ENCODE measurements at places on chromosomes 2 and 18. TPM values are rescaled to one million over a fixed set of nuclear protein-coding genes. Genes with fewer than 3 reads are reported as not detected.

- no peak for DNase-seq
- H3K4me1 ChIP-seq: no peaks in the 10 kb centered on the region
- no peak overlapping the region for H3K4me3 ChIP-seq
- no peak overlapping the region for H3K27ac ChIP-seq
- H3K36me3 ChIP-seq: no peaks in the 10 kb centered on the region
These were observed 132.6 kb upstream of the ZNF236 start for GRCh38 chr18:76689646-76690264.

GRCh38 chr2:172427990-172428831 is 825 bp downstream of the ITGA6 start:
- peaks cover 8% of the 10 kb centered on the region for H3K4me1 ChIP-seq
- peak overlapping the region; percentile 92 for H3K27ac ChIP-seq
- H3K36me3 ChIP-seq: no peaks in the 10 kb centered on the region
- H3K4me3 ChIP-seq: peak overlapping the region; percentile 85
- H3K27me3 ChIP-seq: no peaks in the 10 kb centered on the region

RAX gene
- total RNA-seq: not detected

DNA sequence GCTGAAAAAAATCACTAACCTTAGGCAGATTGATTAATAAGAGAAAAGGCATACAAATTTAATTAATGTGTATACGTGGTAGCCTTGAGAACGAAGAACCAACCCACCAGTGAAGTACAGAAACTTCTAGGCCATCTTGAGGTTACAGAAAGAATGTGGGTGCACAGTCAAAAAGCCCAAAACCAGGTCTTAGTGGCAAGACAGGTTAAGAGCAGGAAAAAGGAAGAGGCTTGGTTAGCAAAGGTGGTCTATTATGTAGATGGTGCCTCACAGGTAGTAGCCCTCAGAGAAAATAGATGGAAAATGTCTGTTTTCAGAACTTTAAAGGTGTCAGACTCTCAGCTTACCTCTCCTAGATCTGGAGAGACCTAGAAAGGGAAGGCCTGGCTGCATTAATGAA is 22.0 kb upstream of the SLC35G4 start:
- H3K4me1 ChIP-seq: no peaks in the 10 kb centered on the region
- no peak overlapping the region for H3K4me3 ChIP-seq
- no peaks in the 10 kb centered on the region for H3K27me3 ChIP-seq
- H3K36me3 ChIP-seq: no peaks in the 10 kb centered on the region
- DNase-seq: no peak

GRCh38 chr18:38619129-38619528 is 1053.5 kb upstream of the CELF4 start:
- H3K27ac ChIP-seq: no peak overlapping the region
- H3K4me1 ChIP-seq: no peaks in the 10 kb centered on the region
- no peak overlapping the region for H3K4me3 ChIP-seq
- DNase-seq: no peak
- no peaks in the 10 kb centered on the region for H3K27me3 ChIP-seq

DNA sequence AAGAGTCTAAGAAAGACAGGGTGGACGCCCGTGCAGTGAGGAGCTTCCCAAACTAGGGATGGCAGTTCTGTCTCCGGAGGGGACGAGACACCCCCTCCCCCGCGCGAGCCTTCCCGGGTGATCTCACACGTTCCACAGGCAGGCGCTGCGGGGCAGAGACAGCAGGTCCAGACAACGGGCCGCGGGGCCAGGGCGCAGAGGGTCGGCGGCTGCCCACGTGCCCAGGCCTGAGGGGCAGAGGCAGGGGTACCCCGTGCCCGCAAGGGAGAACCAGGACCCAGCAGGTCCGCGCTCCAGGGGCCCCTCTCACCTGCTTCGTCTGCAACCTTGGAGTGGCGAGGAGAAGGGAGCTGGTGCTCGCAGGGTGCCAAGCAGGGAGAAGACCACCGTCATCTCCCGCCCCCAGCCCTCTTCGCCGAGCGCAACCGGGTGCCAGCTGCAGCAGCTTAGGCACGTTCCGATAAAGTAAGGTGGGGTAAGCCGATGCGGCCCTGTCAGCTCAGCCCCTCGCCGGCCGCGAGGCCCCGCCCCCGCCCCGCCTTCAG is at the start of gene GPR155:
Gene GPR155, minus strand, starts transcription at position 467 of the 545 bp plus-strand sequence. CDS start 5,073 bp downstream, outside the sequence.
- DNase-seq: peak; percentile 84
- peak within 1 kb of the TSS; percentile 85 for H3K27ac ChIP-seq
- peak within 1 kb of the TSS; percentile 96 for H3K4me3 ChIP-seq
- H3K4me1 ChIP-seq: peaks cover 10% of the 10 kb centered on the region
- H3K27me3 ChIP-seq: no peaks in the 10 kb centered on the region

RBM43 gene
- total RNA-seq: 2.2 TPM

DNA sequence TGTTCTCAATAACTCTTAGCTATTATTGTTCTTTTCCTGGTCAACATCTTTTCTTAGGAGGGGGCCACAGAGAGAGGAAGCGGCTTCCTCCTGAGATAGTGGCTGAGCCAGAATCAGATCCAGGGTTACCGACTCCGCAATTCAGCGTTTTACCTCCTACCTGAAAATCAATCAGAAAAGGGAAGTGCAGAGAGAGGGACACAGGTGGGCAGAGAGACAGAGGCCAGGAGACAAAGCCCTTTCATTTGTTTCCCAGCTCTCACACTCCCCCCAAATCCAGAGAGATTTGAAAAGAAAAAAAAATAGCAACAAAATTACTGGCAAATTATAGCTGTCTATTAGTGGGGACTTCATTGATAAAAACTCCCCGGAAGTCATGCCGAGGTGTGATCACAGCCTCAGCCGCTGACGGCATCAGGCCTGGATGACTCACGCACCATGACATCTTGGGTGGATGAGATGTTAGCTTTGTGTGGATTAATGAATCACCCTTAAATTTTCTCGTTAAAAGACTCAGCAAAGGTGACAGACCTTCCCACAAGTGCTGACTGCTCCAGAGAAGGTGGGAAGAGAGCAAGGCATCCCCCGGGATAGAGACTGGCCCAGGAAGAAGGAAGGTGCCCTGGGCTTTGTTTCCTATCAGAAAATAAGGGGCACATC is 120.7 kb downstream of the LOXHD1 start:
- H3K4me3 ChIP-seq: no peak overlapping the region
- no peaks in the 10 kb centered on the region for H3K4me1 ChIP-seq
- H3K27me3 ChIP-seq: no peaks in the 10 kb centered on the region
- DNase-seq: no peak

GRCh38 chr2:8015848-8016600 is 665.8 kb upstream of the ID2 start:
- H3K27me3 ChIP-seq: no peaks in the 10 kb centered on the region
- H3K36me3 ChIP-seq: no peaks in the 10 kb centered on the region
- H3K27ac ChIP-seq: no peak overlapping the region
- no peak overlapping the region for H3K4me3 ChIP-seq

DNA sequence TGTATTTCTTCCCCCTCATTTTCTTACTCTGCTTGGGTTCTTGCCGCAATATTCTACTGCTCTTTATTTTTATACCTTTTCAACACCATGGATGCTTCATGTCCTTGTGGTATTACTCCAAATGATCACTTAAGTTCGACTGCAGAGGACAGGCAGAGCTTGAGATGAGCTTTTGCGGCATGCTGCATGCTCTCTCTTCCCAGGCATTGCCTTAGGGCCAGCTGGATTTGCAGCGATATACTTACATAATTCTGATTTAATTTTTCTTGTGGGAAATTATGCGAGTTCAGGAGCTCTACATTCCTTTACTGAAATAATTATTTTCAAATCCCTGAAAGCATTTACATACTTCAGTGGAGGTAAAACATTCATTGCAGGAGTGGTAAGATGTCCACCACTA is 288.1 kb downstream of the CCDC102B start:
- H3K36me3 ChIP-seq: no peaks in the 10 kb centered on the region
- no peaks in the 10 kb centered on the region for H3K4me1 ChIP-seq
- H3K27ac ChIP-seq: no peak overlapping the region

- no peak overlapping the region for H3K27ac ChIP-seq
- no peaks in the 10 kb centered on the region for H3K4me1 ChIP-seq
- no peak for DNase-seq
- H3K36me3 ChIP-seq: no peaks in the 10 kb centered on the region
These were observed 212.1 kb downstream of the LRRTM1 start for GRCh38 chr2:80092474-80092873.

- H3K36me3 ChIP-seq: no peaks in the 10 kb centered on the region
- no peak for DNase-seq
- no peak overlapping the region for H3K4me3 ChIP-seq
These were observed 48.0 kb downstream of the SCN2A start for GRCh38 chr2:165287094-165287778.

GRCh38 chr18:42632801-42633200 is 482.7 kb downstream of the RIT2 start:
- H3K4me3 ChIP-seq: no peak overlapping the region
- DNase-seq: no peak
- H3K36me3 ChIP-seq: no peaks in the 10 kb centered on the region
- H3K4me1 ChIP-seq: no peaks in the 10 kb centered on the region
- no peak overlapping the region for H3K27ac ChIP-seq

DNA sequence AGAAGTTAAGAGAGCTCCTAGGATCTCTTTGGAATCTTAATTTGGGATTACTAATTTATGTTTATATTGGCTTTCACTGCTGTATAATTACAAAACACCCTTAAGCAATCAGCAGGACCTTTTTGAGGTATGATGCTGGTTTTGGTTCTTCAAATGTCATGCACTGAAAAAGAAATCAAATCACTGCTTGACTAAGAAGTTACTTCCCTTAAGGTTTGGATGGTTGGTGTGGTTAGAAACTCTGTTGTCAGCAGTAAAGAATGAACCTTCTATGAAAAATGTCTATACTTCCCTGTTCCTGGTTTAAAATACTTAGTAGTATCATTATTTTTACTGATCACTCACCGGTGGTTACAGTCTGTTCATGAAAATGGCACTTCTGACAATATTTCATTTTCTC is 5.5 kb downstream of the COLEC12 start:
- H3K27ac ChIP-seq: no peak overlapping the region
- DNase-seq: no peak
- no peaks in the 10 kb centered on the region for H3K36me3 ChIP-seq
- peaks cover 17% of the 10 kb centered on the region for H3K27me3 ChIP-seq

PKDCC gene
- total RNA-seq: 66.0 TPM

MEP1B gene
- not detected for total RNA-seq

SLC5A7 gene
- total RNA-seq: not detected

MC2R gene
- not detected for total RNA-seq

GRCh38 chr2:62938126-62938525 is 112.5 kb upstream of the OTX1 start:
- no peak overlapping the region for H3K4me3 ChIP-seq
- H3K4me1 ChIP-seq: no peaks in the 10 kb centered on the region
- no peak overlapping the region for H3K27ac ChIP-seq
- H3K36me3 ChIP-seq: no peaks in the 10 kb centered on the region
- DNase-seq: no peak
- no peaks in the 10 kb centered on the region for H3K27me3 ChIP-seq

- no peaks in the 10 kb centered on the region for H3K27me3 ChIP-seq
- no peak for DNase-seq
- H3K4me3 ChIP-seq: no peak overlapping the region
- H3K36me3 ChIP-seq: no peaks in the 10 kb centered on the region
These were observed 84.8 kb downstream of the SEPTIN10 start for GRCh38 chr2:109528811-109529501.

SIGLEC15 gene
- not detected for total RNA-seq

- DNase-seq: no peak
- H3K4me3 ChIP-seq: no peak overlapping the region
- H3K36me3 ChIP-seq: no peaks in the 10 kb centered on the region
- H3K4me1 ChIP-seq: no peaks in the 10 kb centered on the region
- no peaks in the 10 kb centered on the region for H3K27me3 ChIP-seq
- no peak overlapping the region for H3K27ac ChIP-seq
These were observed 445.6 kb upstream of the CELF4 start for GRCh38 chr18:38010971-38011857.

DNA sequence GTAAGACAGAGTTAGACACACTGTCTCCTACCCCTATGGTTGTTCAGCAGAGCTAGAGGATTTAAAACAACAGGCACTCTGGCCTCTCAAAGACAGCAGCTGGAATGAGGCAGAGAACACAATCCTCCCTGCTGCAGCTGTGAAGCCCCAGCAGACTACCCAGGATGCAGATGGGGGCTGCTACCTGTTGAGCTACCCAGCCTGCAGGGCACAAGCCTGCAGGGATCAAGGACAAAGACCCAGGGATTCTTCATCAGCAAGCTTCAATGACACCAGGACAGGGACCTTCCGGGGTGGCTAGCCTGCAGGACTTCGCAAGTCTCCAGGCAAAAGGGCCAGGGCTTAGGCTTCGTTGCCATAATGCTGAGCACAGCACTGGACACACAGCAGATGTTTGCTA is 27.2 kb downstream of the GALNT14 start:
- H3K36me3 ChIP-seq: no peaks in the 10 kb centered on the region
- no peaks in the 10 kb centered on the region for H3K4me1 ChIP-seq
- no peak overlapping the region for H3K4me3 ChIP-seq

DNA sequence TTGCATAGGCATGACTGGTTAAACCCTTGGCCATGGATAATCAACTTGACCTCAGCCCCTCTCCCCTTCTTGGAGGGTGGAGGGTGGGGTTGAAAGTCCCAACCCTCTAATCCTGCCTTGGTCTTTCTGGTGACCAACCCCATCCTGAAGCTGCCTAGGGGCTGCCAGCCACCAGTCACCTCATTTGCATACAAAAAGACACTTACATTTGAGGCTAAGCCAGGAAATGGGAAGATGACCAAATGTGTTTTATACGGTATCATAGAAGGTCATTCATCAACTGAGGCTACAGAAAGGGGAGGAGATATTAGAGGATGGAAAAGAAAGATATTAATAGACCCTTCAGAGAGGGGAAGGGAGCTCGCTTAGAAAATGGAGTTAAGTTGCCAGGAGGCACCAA is 96.8 kb downstream of the NCK2 start:
- no peak overlapping the region for H3K4me3 ChIP-seq
- peaks cover 32% of the 10 kb centered on the region for H3K4me1 ChIP-seq
- no peaks in the 10 kb centered on the region for H3K27me3 ChIP-seq

GRCh38 chr18:38709122-38709521 is 1143.5 kb upstream of the CELF4 start:
- H3K4me3 ChIP-seq: no peak overlapping the region
- no peaks in the 10 kb centered on the region for H3K4me1 ChIP-seq

DNA sequence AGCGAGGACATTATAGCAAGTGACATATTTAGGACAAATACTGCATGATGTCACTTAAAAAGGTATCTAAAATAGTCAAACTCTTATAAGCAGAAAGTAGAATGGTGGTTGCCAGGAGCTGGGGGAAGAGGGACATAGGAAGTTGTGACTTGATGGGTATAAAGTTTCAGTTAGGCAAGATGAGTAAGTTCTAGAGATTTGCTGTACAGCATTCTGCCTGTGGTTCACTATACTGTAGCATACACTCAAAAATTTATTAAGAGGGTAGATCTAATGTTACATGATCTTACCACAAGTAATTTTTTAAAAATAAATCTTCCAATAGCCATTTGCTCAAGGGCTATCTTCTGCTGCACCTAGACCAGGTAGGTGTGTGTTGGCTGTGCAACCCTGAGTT is 78.1 kb upstream of the NPAS2 start:
- H3K4me1 ChIP-seq: no peaks in the 10 kb centered on the region
- H3K27ac ChIP-seq: no peak overlapping the region
- DNase-seq: no peak
- H3K27me3 ChIP-seq: no peaks in the 10 kb centered on the region

SERPINB12 gene
- not detected for total RNA-seq

- no peak overlapping the region for H3K27ac ChIP-seq
- no peak for DNase-seq
- peaks cover 100% of the 10 kb centered on the region for H3K27me3 ChIP-seq
- no peak overlapping the region for H3K4me3 ChIP-seq
- H3K36me3 ChIP-seq: no peaks in the 10 kb centered on the region
- no peaks in the 10 kb centered on the region for H3K4me1 ChIP-seq
These were observed 3.0 kb upstream of the SKOR2 start for GRCh38 chr18:47254341-47254939.
